ENCODE measurements at places on chromosomes 12 and 14.

DNA sequence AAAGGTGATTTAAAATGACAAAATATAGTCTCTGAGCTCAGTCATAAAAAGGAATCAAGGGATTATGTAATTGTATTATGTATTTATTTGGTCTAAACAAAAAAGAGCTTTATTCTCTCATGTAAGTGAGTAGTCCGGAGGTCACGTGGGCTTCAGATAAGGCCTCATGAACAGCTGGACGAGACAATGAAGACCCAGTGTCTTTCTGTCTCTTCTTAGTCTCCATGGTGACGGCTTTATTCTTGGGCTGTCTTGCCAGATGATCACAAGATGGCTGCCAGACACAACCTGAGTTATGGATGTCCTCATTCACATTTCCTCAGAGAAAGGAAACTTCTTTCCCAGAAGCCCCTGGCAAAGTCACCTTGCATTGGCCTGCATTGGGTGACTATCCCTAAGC, 98.6 kb downstream of the ARF6 start:
- DNase-seq: no peak

- no peak for DNase-seq
Observed at GRCh38 chr14:68708343-68708742, 84.5 kb downstream of the ZFP36L1 start.

GRCh38 chr14:102510616-102511520, 1.3 kb upstream of the ANKRD9 start:
- no peak for DNase-seq

- no peak for DNase-seq
Observed at GRCh38 chr12:6292606-6293005, 17.9 kb upstream of the PLEKHG6 start.

- no peak for DNase-seq
Observed at GRCh38 chr12:46660719-46661109, 165.1 kb downstream of the SLC38A4 start.

DNA sequence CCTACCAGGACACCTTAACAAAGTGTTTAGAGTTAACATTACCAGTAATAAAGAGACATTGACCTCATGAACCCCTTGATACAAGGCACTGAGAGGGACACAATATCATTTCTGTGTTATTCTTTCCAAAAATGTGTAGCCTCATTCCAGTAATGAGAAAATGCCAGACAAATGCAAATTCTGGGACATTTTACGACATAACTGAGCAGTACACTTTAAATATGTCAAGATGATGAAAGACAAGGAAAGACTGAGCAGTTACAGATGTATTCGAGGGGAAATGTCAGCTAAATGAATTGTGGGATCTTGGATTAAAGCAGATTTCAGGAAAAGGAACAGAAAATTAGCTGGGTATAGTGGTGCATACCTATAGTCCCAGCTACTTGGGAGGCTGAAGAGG, 255.6 kb downstream of the ERC1 start:
- DNase-seq: no peak

DNA sequence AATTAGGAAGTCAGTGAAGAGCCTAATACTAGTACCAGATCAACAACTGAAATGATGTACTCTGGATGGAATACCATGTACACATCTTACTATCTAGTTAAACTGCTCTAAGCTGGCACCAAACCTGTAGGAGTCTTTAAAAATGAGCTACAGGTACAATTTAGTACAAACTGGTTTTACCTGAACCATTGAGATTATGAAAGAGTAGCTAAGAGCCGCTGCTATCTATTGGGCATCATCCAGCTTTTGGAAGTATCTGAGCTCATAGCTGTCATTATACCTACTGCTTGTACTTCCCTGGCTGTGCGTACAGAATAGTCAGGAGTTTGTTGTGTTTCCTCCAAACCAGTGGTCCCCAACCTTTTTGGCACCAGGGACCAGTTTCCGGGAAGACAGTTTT, 12.4 kb downstream of the TBC1D30 start:
- DNase-seq: no peak
